ENCODE measurements at places on chromosomes 5 and 9.

- H3K4me3 ChIP-seq = no peak overlapping the region
- H3K4me1 ChIP-seq = no peaks in the 10 kb centered on the region
- H3K27ac ChIP-seq = no peak overlapping the region
- H3K27me3 ChIP-seq = no peaks in the 10 kb centered on the region
- no peaks in the 10 kb centered on the region for H3K36me3 ChIP-seq
- DNase-seq = no peak
Observed at GRCh38 chr9:88808019-88808656, 183.1 kb upstream of the S1PR3 start.

GRCh38 chr9:30967476-30967875, 1417.0 kb upstream of the ACO1 start:
- H3K4me3 ChIP-seq = no peak overlapping the region
- no peaks in the 10 kb centered on the region for H3K4me1 ChIP-seq
- no peak overlapping the region for H3K27ac ChIP-seq
- no peaks in the 10 kb centered on the region for H3K36me3 ChIP-seq
- DNase-seq = no peak
- no peaks in the 10 kb centered on the region for H3K27me3 ChIP-seq

DNA sequence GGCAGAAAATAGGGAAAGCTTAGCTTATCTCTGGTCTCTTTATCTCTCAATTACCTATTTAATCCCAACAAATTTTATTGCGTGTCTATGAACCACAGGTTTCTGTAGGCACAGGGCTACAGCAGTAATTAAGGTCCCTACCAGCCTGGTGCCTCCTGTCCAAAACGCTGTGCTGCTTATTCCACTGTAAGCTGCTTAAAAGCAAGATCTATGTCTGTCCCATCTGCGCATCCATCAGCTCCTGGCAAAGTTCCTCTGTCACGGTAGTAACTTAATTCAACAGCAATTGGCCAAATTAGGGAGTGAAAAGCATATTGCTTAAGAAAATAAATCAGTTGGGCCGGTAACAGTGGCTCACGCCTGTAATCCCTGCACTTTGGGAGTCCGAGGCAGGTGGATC, 235.8 kb upstream of the VLDLR start:
- no peak for DNase-seq
- no peak overlapping the region for H3K27ac ChIP-seq
- no peaks in the 10 kb centered on the region for H3K4me1 ChIP-seq

DNA sequence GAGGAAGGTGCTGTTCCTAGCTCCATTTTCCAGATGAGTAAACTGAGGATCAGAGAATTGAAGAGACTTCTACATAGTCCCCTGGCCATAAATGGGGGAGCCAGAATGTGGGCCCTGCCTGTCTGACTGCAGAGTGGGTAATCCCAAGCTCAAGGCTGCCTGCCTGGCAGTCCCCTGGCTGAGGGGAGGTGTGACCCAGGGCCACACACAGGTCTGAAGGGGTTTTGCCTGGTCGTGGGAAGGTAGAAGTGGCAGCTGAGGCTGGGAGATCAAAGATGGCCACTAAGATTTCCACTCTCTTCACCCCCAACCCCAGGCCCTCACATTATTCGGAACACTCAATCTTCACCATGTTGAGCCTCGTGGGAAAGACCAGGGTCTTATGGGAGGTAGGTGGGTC, 176.3 kb downstream of the MACROH2A1 start:
- no peaks in the 10 kb centered on the region for H3K27me3 ChIP-seq
- H3K36me3 ChIP-seq = no peaks in the 10 kb centered on the region
- no peak overlapping the region for H3K27ac ChIP-seq
- no peak for DNase-seq
- H3K4me1 ChIP-seq = no peaks in the 10 kb centered on the region
- no peak overlapping the region for H3K4me3 ChIP-seq

DNA sequence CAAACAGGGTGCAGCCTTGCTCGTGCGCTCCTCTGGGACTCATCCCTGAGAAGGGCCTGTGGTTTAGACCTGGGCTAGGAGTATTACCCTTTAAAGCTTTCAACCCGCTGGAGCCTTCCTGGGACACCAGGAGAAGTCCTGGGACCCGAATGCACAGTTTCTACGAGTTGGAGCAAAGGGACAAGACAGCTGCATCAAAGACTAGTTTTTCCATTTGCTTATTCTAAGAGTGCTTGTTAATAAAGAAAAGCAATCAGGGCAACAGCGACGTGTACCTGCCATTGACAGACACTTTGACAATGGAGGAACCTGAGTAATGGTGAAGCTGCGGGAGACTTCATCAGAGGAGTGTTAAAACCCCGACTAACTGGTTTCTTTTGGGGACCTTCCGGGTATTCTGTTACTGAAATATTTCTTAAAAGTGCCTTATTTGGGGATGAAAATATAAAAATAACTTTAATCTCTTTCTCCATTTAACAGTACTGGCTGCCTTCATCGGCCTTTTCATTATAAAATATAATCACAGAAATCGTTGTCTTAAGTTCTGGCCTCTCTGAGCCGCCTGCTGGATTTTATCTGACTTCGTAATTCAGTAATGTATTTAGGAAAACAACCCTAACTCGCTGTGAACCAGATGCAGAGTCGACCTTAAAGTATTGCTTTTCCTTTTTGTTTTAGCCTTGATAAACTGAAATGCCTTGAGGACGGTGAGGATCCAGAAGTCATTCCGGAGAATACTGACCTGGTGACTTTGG, 732 bp downstream of the SNAPC3 start:
- H3K27ac ChIP-seq = peak overlapping the region; percentile 88
- H3K36me3 ChIP-seq = peaks cover 22% of the 10 kb centered on the region
- H3K4me3 ChIP-seq = peak overlapping the region; percentile 74

DNA sequence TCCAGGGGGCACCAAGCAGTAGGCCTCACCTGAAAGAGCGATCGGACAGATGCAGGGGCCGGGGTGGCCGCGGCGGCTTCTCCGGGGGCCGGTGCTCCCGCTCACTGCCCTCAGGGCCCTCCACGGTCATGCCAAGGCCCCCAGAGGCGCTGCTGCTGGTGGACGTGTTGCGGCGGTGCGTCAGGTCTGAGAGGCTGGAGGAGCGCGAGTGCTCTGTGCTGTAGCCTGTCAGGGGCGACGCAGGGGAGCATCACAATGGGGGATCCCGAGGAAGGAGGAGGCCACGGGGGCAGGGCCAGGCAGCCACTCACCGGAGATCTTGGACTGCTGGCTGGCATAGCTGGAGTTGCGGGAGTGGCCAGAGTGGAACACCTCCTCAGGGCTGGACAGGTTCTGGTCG, 7.7 kb upstream of the DPM2 start:
- peaks cover 94% of the 10 kb centered on the region for H3K4me1 ChIP-seq
- DNase-seq = no peak
- no peak overlapping the region for H3K4me3 ChIP-seq
- H3K27me3 ChIP-seq = no peaks in the 10 kb centered on the region
- H3K36me3 ChIP-seq = no peaks in the 10 kb centered on the region

DNA sequence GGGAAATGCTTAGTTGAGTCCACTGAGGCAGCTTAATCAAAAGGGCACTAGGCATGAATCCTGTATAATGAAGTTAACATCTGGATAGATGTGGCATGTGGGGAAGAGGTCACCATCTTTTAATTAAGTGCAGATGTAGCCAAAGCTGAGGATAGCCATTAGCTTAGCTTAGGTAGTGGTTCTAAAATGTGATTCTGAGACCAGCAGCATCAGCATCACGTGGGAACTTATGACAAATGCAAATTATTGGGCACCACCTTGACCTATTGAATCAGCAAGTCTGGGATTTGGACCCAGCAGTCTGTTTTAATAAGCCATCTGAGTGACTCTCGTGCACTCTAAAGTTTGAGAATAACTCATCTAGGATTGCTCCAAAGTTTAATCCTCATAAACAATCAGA, 63.8 kb downstream of the SNCAIP start:
- H3K4me3 ChIP-seq = no peak overlapping the region
- no peak for DNase-seq
- no peaks in the 10 kb centered on the region for H3K36me3 ChIP-seq
- peaks cover 10% of the 10 kb centered on the region for H3K4me1 ChIP-seq
- no peaks in the 10 kb centered on the region for H3K27me3 ChIP-seq

- no peaks in the 10 kb centered on the region for H3K27me3 ChIP-seq
- peak overlapping the region; percentile 10 for H3K27ac ChIP-seq
- no peaks in the 10 kb centered on the region for H3K4me1 ChIP-seq
- no peaks in the 10 kb centered on the region for H3K36me3 ChIP-seq
Observed at GRCh38 chr9:16092142-16093091, 539.6 kb downstream of the CCDC171 start.

- no peaks in the 10 kb centered on the region for H3K36me3 ChIP-seq
- DNase-seq = no peak
- no peaks in the 10 kb centered on the region for H3K4me1 ChIP-seq
- no peaks in the 10 kb centered on the region for H3K27me3 ChIP-seq
Observed at GRCh38 chr9:34310215-34310614, 18.9 kb downstream of the KIF24 start.

DNA sequence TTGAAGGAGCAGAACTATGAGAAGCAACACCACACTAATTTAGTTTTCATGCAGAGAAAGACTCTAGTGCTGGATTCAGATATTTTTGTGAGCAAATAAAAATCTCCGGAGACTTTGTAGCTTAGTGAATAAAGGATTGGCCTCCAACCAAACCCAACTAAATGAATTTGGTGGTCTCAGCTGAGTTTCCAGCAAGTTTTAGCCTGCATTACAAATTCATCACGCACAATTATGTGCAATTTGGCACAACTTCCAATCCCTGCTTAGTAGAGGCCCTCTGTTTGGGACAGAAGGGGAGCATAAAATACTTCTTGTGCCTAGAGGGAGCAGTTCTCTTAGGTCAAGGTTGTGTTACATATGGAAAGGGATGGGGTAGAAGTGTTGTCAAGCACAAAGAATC, 112.3 kb upstream of the ADAMTSL1 start:
- no peaks in the 10 kb centered on the region for H3K36me3 ChIP-seq
- H3K27ac ChIP-seq = no peak overlapping the region
- H3K4me3 ChIP-seq = no peak overlapping the region
- H3K4me1 ChIP-seq = peaks cover 5% of the 10 kb centered on the region

DNA sequence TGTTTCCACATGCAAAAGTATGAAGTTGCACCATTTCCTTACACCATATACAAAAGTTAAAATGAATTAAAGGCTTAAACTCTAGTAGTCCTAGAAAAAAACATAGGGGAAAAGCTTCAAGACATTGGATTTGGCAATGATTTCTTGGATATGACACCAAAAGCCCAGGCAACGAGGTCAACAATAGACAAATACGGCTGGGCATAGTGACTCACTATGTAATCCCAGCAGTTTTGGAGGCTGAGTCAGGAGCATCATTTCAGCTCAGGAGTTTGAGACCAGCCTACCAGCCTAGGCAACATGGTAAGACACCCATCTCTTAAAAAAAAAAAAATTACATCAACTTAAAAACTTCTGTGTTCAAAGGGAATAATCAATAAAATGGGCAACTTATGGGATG, 30.9 kb upstream of the SREK1 start:
- no peak overlapping the region for H3K4me3 ChIP-seq
- DNase-seq = no peak
- H3K27me3 ChIP-seq = no peaks in the 10 kb centered on the region
- no peaks in the 10 kb centered on the region for H3K36me3 ChIP-seq

- no peaks in the 10 kb centered on the region for H3K27me3 ChIP-seq
- H3K4me1 ChIP-seq = no peaks in the 10 kb centered on the region
- no peak overlapping the region for H3K4me3 ChIP-seq
- no peaks in the 10 kb centered on the region for H3K36me3 ChIP-seq
- no peak overlapping the region for H3K27ac ChIP-seq
Observed at GRCh38 chr5:147854894-147855773, 23.4 kb upstream of the SCGB3A2 start.

- no peak for DNase-seq
- H3K27me3 ChIP-seq = no peaks in the 10 kb centered on the region
- no peak overlapping the region for H3K27ac ChIP-seq
- H3K4me3 ChIP-seq = no peak overlapping the region
- H3K4me1 ChIP-seq = no peaks in the 10 kb centered on the region
Observed at GRCh38 chr9:136135326-136136126, 16.9 kb upstream of the TMEM250 start.

DNA sequence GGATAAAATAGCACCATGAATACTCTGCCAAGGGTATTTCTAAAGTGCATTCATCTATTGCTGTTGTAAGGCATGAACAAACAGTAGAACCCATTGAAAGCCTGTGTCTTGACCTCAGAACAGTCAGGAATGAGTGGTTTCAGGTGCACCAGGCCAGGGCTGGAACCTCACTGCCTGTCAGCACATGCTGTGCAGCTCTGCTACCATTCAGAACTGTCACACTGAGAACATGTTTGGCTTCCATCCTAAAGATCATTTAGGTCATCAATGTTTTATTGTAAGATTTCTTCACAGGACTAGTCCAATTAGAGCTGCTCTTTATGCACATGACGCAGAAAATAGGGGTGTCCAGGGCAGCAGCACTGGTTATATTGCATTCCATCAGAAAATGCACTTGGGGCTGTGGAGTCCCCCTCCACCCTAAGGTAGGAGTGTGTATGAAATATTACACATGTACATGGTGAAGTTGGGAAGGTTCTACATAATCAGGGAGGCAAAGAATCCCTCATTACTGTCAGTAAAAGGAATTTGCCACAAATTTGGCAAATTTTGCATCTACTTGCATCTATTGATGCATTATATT, 408.0 kb downstream of the CTNND2 start:
- no peak overlapping the region for H3K4me3 ChIP-seq
- H3K4me1 ChIP-seq = no peaks in the 10 kb centered on the region
- no peak for DNase-seq
- H3K36me3 ChIP-seq = no peaks in the 10 kb centered on the region
- H3K27me3 ChIP-seq = no peaks in the 10 kb centered on the region

DNA sequence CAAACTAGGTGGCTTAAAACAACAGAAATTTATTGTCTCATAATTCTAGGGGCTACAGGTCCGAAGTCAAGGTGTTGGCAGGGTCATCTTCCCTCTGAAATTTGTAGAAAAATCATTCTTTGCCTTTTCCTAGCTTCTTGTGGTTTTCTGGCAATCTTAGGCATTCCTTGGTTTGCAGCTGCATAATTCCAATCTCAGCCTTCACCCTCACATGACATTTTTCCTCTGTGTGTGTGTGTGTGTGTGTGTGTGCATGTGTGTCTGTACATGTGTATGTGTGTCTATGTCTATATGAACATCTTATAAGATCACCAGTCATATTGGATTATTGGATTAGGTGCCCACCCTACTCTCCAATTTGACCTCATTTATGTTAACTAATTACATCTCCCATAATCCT, 330.6 kb downstream of the CHSY3 start:
- H3K36me3 ChIP-seq = no peaks in the 10 kb centered on the region
- no peak for DNase-seq
- no peaks in the 10 kb centered on the region for H3K27me3 ChIP-seq
- no peak overlapping the region for H3K27ac ChIP-seq
- H3K4me3 ChIP-seq = no peak overlapping the region
- no peaks in the 10 kb centered on the region for H3K4me1 ChIP-seq

- peaks cover 66% of the 10 kb centered on the region for H3K27me3 ChIP-seq
- DNase-seq = no peak
- no peaks in the 10 kb centered on the region for H3K36me3 ChIP-seq
- no peak overlapping the region for H3K4me3 ChIP-seq
- H3K27ac ChIP-seq = no peak overlapping the region
Observed at GRCh38 chr9:124030969-124031451, 19.4 kb downstream of the LHX2 start.

GRCh38 chr5:61919920-61920319, 386.1 kb upstream of the KIF2A start:
- no peak overlapping the region for H3K4me3 ChIP-seq
- no peaks in the 10 kb centered on the region for H3K4me1 ChIP-seq
- no peak overlapping the region for H3K27ac ChIP-seq
- no peaks in the 10 kb centered on the region for H3K27me3 ChIP-seq
- H3K36me3 ChIP-seq = no peaks in the 10 kb centered on the region

- DNase-seq = no peak
- no peak overlapping the region for H3K4me3 ChIP-seq
- H3K36me3 ChIP-seq = no peaks in the 10 kb centered on the region
- no peaks in the 10 kb centered on the region for H3K4me1 ChIP-seq
- H3K27me3 ChIP-seq = no peaks in the 10 kb centered on the region
- H3K27ac ChIP-seq = no peak overlapping the region
Observed at GRCh38 chr5:98556712-98557111, 216.8 kb upstream of the RGMB start.

- H3K36me3 ChIP-seq = no peaks in the 10 kb centered on the region
- no peak overlapping the region for H3K27ac ChIP-seq
- no peaks in the 10 kb centered on the region for H3K4me1 ChIP-seq
Observed at GRCh38 chr5:178642351-178642909, 15.6 kb upstream of the CLK4 start.
